ENCODE measurements at places on chromosomes 2 and 18. TPM values are rescaled to one million over a fixed set of nuclear protein-coding genes. Genes with fewer than 3 reads are reported as not detected.
A peak's percentile ranks its signal among the peaks of the same experiment; 100 is the strongest.

DNA sequence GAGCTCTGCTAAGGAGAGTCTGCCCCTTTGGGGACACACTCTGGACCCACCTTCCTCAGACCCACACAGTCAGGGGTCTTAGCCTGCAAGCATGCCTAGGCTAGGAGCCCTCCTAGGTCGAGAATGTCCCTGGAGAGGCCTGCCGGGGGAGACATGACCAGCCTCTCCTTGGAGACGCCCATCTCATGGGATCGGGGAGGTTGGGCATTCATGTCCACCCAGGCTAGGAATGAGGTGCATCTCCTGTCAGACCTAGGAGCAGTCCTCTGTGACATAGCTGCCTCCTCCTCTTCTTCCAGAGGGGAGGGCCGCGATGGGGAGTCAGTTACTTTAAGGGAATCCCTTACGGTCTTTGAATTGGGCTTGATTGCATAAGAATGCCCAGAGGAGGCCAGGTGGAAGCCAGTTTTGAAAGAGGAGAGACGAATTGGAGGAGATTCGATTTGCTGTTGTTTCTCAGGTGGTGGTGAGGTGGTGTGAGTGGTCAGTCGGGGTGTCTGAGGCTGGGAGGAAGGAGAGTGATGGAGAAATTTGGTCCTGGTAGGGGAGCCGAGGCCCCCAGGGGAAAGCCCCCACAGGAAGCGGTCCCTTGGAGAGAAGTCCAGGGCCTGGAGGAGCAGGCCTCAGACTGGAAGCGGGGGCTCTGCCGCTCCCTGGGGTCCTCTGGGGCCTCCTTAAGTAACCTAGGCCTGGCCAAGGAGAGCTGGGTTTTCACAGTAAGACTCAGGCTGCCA lies 241.3 kb downstream of the DYSF start:
- DNase-seq = no peak

- peak; percentile 33 for DNase-seq
Measured at GRCh38 chr18:79738041-79738461, 58.4 kb downstream of the CTDP1 start.

The B3GNT7 gene
- polyA plus RNA-seq = 2.5 TPM

GRCh38 chr18:394987-395362 lies 105.5 kb downstream of the COLEC12 start:
- peak; percentile 70 for DNase-seq

The TFPI gene
- polyA plus RNA-seq = 27.1 TPM

- DNase-seq = no peak
Measured at GRCh38 chr2:181552808-181553207, 95.6 kb downstream of the ITGA4 start.

The IL1A gene
- not detected for polyA plus RNA-seq

DNA sequence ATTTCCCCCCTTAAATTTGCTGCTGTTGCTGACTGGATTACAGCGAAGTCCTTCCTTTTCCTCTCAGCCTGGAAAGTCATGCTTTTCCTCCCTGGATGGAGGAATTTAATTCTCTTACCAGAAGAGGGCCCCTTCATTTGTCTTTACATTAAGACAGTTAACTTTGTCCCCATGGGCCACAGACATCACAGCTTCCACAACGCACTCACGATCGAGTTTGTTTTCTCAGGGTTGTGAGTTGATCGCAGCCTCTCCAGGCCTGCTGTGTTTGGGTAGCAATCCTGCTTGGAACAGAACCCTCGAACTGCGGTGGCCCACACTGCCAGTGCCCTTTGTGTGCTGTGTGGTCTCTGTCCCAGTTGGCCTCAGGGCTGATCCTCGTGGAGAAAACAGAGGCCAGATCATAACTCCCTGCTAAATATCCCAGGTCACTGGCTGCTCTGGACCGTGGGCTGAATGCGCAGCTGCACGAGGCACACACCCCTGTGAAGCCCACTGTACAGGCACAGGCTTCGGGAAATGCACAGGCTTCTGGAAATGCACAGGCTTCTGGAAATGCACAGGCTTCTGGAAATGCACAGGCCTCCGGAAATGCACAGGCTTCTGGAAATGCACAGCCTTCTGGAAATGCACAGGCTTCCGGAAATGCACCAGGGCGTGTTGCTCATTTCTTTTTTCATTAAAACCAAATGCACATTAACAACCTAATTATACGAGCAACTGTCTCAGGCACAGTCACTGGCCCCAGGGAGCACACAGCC lies 2.2 kb upstream of the PDIA6 start:
- no peak for DNase-seq

- DNase-seq = no peak
Measured at GRCh38 chr2:39370101-39370500, 67.0 kb downstream of the MAP4K3 start.

GRCh38 chr18:22015156-22015555 lies 154.2 kb upstream of the GATA6 start:
- no peak for DNase-seq

DNA sequence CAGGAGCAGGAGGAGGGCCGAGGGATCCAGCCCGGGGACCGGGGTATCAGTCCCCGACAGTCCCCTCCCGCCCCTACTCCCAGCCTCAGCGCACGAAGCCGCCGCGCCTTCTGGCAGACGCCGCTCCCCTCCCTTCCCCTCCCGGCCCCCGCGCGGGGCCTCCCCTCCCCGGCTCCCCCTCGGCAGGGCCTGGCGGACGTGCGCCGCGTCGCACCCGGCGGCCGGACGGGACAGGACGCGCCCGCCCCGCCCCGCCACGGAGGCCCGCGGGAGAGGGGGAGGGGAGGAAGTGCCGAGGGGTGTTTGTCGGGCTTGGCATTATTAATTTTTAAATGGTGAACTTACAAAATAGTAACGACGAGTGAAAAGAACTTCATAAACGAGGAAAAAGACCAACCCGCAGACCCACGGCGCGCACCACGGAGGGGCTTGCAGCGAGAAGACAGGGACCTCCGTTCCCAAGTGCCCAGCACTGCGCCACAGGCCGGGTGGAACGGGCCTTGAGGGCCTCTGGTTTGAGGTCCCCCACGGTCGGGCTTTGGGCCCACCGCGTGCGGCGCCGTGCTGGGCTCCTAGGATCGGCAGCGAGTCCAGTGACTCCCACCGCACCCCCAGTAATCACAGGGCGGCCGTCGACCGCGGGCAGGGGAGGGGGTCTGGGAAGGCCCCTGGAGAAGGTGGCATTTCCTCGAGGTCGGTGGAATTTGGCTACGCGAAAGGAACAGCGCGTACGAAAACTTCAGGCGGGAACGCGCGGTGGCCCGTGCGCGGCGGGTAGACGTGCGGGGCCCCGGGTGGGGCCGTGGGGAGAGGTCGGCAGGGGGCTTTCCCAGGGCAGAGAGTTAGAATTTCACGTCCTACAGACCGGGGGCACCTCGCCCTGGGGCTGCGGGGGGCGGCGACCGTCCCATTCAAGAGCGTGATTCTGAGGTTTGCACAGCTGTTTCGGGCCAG lies 954 bp upstream of the CTDSP1 start:
- DNase-seq = peak; percentile 87

DNA sequence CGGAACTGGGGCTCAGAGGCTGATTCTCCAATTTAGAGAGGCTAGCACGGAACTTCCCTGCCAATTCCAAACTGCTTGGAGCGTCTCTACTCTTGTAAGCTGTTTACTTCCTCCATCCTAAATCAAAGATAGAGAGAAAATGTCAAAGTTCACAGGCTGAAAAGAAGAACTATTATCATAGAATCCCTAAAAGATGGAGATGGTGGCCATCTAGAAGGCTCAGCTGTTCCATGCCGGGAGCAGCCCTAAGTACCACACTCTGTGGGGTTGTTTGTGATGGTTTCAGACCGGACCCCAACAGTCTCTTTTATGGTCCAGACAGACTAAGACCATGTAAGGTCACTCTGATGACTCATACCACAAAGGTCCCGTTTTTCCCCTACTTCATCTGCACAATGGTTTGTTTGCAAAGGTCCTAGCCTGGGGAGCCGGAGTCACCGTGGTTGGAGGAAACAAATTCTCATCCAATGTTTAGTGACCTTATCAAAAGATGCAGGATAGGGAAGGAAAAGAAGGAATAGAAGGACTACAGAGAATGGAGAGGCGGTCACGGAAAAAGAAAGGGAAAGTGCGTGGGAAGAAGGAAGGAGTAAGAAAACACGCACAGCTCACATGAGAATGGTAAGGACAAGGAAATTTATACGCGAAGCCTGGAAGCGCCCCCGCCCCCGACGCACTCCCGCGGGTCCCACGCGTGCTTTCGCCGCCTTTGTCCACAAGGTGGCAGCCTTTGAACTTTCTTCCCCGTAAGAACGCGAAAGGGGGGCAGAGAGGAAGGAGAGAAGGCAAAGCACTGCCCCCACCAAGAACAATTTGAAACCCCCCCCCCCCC lies 453 bp upstream of the ANTXR1 start:
- DNase-seq = peak; percentile 91

GRCh38 chr18:44943311-44943881 lies 262.7 kb downstream of the SETBP1 start:
- no peak for DNase-seq

- no peak for DNase-seq
Measured at GRCh38 chr2:54207666-54208195, 48.3 kb downstream of the TSPYL6 start.

The CD207 gene
- 0.18 TPM for polyA plus RNA-seq

- DNase-seq = no peak
Measured at GRCh38 chr2:27018142-27018541, 14.6 kb upstream of the TMEM214 start.

DNA sequence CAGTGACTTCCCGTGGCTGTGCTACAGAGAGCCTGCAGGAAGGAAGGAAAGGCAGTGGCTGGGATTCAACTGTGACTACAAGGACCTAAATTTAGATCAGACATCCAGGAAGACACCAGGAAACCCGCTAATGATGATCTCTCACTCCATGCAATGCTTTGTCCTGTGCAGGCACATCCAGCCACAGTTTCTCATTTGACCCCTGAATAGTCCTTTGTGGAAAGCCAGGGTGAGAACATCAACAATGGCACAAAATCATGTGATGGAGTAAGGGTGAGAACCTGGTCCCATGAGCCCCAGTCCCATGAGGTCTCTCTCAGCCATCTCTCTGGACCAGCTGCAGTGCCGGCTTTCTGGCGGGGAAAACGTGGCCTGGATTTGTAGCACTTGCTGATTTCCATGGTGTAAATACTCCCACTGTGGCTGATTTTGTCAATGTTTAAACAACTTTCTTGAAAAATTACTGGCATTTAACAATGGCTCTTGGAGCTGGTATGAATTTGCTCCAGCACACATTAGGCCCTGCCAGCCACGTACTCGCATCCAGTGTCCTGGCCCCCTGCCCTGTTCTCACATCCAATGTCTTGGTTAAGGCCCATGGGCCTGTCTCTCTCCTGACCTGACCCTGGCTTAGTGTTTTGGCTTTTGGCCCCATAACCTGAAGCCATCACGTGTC lies 159.0 kb upstream of the HAAO start:
- peak; percentile 83 for DNase-seq

The ERBB4 gene
- polyA plus RNA-seq = 4.3 TPM

The PDE11A gene
- polyA plus RNA-seq = 0.16 TPM

GRCh38 chr2:19577723-19578122 lies 219.3 kb upstream of the OSR1 start:
- no peak for DNase-seq

- no peak for DNase-seq
Measured at GRCh38 chr2:212831671-212832199, 293.1 kb upstream of the ERBB4 start.

The PTPRN gene
- 0.41 TPM for polyA plus RNA-seq

The PROKR1 gene
- 0.02 TPM for polyA plus RNA-seq

- no peak for DNase-seq
Measured at GRCh38 chr2:51812138-51812866, 780.4 kb upstream of the NRXN1 start.

The CXCR1 gene
- polyA plus RNA-seq = 0.09 TPM

The ESPNL gene
- polyA plus RNA-seq = 0.79 TPM

The UGT1A8 gene
- not detected for polyA plus RNA-seq

GRCh38 chr2:129354631-129355030 lies 624.8 kb upstream of the RAB6C start:
- no peak for DNase-seq

DNA sequence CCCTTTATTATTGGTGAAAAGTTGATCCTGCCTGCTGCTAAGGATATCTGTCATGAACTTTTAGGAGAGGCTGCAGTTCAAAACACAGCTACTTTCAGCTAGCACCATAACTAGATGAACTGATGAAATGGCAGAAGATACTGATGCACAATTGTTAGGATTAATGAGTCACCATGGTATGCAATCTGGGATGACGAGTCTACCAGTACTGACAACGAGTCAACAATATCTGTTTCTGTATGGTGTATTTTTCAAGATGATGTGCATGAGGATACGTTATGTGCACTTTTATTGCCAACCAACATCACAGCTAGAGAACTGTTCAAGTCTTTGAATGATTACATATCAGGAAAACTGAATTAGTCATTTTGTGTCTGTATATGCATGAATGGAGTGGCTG lies 68.7 kb downstream of the NETO1 start:
- no peak for DNase-seq

DNA sequence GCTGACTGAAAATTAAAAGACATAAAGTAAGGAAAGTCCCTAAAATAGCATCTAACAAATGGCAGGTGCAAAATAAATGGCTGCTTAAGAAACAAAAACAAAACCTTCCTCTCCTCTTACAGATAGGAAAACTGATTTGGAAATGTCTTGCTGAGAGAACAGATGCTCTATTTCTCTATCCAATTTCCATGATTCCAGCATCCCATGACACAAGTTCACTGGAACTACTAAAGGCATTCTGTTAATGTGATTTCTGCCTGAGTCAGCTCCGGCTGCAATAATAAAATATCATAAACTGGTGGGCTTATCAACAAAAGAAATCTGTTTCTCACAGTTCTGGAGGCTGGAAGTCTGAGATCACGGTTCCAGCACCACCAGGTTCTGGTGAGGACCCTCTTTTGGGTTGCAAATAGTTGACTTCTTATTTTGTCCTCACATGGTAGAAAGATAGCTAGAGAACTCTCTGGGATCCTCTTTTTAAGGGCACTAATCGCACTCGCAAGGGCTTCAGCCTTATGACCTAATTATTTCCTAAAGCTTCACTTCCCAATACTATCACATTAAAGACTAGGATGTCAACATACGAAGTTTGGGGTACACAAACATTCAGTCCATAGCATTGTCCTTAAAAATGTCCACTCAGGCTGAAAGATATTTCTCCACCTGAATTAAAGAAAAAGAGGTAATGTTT lies 78.2 kb upstream of the GALNT3 start:
- DNase-seq = no peak

The VIT gene
- polyA plus RNA-seq = 11.7 TPM

DNA sequence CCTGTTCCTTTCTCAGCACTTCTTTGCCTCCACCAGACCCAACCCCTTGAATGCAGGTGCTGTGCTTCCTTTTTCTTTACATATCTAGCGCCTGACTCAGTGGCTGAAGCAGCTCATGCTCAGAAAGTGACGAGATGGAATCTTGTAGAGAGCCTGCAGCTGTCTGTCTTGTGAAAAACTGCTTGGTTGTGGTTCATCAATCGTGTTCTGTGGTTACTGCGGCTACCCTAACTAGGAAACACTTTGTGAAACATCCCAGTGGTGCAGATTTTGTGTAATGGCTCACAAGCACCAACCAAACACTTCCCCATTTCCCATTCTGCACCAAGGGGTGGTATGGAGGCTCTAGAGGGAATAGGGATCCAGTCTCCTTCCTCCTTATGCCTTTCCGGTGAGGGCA lies 307.2 kb upstream of the MMADHC start:
- DNase-seq = no peak

The TDRD15 gene
- not detected for polyA plus RNA-seq

All from right cardiac atrium (tissue), 5 donors.